ENCODE measurements at places on chromosomes 4 and X.

DNA sequence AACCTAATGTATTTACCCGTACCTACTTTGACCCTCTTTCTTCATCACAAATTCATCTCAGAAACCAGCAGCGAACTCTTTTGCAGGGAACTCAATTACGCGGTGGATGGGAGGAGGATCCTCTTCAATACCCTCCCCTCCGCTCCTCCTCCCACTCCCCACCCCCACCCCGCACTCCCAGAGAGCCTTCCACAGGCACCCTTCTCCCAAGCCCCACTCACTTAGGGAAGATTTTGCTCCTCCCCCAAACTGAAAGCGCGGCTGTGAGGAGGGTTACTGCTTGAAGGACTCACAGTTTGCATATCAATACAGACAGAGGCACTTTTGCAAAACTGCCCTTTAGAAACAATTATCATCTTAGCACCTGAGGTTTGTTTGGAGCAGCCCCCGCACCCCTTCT, 960 bp upstream of the IL1RAPL1 start:
- no peak for DNase-seq

DNA sequence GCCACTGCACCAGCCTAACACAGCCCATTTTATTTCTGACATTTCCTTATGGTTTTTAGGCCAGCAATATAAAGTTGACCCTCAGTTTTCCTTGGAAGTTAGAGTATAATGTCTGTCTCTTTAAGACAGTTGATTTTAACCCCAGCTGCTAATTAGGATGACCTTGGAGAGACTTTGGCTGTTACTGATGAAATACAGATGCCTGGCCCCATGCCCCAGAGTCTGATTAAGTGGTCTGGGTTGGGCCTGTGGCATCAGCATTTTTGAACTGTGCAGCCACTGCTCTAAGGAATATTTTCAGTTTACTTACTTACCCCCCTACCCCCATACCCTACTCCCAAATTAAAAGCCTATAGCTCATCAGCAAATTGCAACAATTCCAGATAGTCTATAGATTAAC, 85.8 kb downstream of the DCLK2 start:
- DNase-seq = no peak

GRCh38 chr4:40482985-40483647, 146.5 kb downstream of the RBM47 start:
- DNase-seq = no peak

DNA sequence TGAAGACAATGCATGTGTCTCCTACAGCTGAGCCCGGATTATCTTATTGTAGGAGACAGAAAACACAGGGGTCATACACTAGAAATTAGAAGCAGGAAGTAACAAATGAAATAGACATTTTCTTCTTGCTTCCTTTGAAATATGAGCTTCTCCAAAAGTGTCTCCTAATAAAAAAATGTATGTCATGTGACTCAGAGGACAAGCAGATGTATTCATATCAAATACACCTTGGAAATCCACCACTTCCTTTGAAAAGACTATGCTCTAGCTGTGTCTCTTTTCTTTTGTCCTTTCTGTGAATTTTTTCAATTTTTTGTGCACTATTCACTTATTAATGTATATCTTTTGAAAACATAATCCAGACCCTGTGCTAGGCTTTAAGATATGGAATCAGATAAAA, 1906.2 kb downstream of the C4orf33 start:
- no peak for DNase-seq

DNA sequence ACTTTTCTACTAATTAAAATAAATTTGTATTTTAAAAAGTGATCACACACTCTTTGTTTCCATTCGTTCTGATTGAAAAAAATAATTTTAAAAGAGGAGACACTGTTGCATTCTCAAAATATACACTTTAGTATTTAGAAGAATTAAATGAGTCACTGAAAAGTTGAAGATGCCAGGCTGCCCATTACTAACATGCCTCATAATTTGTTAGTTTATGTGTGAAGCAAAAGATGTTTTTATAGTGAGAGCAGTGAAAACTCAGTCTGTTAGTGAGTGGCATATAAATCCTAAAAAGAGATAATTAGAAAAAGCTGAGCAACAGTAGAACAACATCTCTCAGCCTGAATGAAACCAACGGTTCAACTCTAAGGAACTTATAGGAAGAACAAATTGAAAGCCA, 143.4 kb downstream of the CDS1 start:
- DNase-seq = no peak

DNA sequence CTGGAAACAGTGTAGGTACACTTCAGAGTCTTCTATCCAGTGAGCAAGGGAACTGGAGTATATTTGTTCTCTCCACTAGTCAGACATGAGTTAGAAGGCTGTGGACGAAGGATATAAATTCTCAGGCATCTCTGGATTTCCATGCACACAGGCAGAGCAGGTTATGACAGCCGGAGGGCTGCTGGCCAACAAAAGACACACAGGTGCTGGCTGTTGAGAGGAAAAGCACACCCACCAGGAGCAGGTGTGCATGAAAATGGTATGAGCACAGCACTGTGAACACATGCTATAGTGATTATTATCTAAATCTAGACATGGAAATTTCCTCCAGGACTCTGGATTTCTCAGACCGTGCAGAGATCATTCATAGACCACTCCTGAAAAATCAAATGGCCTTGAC, 444.7 kb upstream of the RPS6KA3 start:
- DNase-seq = no peak

DNA sequence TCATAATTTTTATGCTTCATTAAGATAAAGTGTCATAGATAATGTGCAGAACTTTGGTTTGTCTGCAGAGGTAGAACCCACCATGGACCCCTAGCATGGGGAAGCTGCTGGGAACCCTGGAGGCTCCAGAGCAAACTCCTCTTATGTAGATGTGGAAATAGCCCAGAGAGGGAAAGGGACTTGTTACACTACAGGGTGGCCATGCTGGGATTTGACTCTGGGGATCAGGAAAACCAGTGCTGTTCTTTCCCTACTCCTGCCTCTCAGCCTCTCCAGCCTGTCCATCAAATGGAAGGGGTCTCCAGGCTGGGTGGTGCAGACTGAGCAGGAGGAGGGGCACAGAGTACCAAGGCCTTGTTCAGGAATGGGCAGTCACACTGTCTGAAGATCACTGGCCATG, 54.2 kb downstream of the MSX1 start:
- no peak for DNase-seq

- no peak for DNase-seq
Observed at GRCh38 chrX:13123857-13124345, 79.5 kb upstream of the FAM9C start.

- DNase-seq = no peak
Observed at GRCh38 chrX:72203421-72203820, 21.9 kb downstream of the PIN4 start.

GRCh38 chr4:139754938-139755337, 89.3 kb downstream of the MGST2 start:
- no peak for DNase-seq

DNA sequence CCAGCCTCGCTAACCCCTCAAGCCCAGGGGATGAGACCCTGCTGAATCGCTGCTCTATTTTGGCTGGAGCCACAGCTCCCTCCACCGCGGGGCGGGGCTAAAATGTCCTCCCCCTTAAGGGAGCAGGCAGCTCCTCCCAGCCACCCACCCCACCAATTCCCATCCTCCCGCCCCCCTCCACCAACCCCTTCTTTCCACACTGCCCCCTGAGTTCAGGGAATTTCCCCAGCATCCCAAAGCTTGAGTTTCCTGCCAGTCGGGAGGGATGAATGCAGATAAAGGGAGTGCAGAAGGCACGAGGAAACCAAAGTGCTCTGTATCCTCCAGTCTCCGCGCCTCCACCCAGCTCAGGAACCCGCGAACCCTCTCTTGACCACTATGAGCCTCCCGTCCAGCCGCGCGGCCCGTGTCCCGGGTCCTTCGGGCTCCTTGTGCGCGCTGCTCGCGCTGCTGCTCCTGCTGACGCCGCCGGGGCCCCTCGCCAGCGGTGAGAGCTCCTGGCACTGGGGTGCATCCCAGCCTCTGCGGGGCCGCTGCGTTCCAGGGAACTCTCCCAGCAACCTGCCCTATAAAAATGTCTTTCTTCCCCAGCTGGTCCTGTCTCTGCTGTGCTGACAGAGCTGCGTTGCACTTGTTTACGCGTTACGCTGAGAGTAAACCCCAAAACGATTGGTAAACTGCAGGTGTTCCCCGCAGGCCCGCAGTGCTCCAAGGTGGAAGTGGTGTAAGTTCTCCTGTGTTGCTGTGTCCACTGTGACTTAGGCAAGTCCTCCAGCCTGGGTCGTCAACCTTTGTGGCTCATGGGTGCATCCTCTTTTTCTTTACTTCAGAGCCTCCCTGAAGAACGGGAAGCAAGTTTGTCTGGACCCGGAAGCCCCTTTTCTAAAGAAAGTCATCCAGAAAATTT, at the start of gene CXCL6:
Gene CXCL6 (plus strand): TSS at position 306 of the 907 bp plus-strand sequence. CDS start 73 bp downstream, at position 379.
- no peak for DNase-seq

DNA sequence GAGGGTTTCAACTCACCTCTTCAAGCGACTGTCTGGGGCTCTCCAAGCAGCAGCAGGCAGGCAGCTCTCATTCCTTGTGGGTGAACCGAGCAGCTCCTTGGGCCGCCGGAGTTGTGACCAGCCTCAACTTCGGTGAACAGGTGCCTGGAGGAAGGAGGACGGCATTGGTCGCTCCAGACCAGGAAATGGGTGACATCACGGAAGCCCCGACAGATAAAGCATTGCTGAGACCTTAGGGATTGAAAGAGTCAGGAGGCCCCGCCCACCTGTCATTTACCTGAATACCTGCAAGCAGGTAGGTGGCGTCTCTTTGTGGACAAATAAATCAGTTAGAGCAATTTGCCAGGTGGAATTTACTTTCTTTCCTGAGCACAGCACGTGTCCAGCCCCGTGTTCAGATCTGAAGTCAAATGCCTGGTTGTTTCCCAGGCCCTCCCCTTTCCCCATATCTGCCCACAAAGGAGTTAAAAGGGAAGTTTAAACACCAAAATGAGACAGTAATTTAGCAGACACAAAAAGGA, at the start of gene LNX1:
Gene LNX1 (minus strand): TSS at position 115 of the 521 bp plus-strand sequence. CDS start 17,484 bp downstream, outside the sequence.
- DNase-seq = peak; percentile 34

- DNase-seq = no peak
Observed at GRCh38 chrX:105221374-105221773, 880 bp upstream of the TEX13A start.

- peak; percentile 55 for DNase-seq
Observed at GRCh38 chr4:140052050-140052449, 101.9 kb downstream of the MAML3 start.

DNA sequence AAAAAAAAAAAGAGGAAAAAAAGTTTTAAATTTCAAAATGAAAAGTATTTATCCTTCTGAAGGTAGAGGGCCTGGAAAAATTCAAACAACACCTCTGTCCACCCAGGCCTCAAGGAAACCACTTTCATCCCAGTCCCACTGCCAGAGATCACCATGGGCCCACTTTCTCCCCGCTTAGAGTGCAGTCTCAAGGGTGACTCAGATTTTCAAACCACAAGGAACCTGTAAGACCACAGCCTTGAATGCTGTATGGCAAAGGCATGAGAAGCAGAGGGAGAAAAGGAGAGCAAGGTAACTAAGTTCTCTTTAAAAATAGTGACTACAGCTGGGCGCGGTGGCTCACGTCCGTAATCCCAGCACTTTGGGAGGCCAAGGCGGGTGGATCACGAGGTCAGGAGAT, 87.9 kb upstream of the PACRGL start:
- DNase-seq = no peak

DNA sequence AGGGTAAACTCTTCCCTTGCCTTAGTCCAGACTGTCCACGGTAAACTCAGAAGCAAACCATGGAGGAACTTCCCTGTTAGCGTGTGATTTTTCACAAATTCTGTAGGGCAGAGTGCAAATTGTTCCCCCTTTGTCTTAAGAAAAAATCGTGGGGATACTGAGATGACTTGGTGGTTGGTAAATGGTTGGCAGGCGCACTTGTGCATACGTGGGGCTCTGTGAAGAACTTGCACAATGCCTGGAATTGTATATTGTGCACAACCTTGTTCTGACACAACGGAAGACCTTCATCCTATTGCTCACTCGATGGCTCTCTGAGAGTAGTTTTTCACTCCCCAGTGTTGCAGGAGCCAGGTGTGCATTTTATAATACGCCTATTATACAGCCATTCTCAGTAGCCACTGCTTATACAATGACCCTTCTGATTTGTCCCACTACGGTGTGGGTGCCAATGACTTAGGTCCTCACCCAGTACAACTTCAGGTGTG, 150.0 kb downstream of the SPRY1 start:
- DNase-seq = no peak

DNA sequence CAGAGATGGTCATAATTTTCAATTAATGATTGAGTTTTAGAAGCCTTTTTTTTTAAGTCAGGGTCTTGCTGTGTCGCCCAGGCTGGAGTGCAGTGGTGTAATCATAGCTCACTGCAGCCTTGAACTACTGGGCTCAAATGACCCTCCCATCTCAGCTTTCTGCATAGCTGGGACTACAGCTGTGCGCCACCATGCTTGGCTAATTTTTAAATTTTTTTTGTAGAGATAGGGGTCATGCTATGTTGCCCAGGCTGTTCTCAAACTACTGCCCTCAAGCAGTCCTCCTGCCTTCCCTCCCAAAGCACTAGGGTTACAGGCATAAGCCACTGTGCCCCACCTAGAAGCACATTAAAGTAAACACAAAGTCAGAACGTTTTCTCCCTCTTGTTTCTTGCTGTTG, 51.7 kb downstream of the HTT-AS start:
- no peak for DNase-seq

DNA sequence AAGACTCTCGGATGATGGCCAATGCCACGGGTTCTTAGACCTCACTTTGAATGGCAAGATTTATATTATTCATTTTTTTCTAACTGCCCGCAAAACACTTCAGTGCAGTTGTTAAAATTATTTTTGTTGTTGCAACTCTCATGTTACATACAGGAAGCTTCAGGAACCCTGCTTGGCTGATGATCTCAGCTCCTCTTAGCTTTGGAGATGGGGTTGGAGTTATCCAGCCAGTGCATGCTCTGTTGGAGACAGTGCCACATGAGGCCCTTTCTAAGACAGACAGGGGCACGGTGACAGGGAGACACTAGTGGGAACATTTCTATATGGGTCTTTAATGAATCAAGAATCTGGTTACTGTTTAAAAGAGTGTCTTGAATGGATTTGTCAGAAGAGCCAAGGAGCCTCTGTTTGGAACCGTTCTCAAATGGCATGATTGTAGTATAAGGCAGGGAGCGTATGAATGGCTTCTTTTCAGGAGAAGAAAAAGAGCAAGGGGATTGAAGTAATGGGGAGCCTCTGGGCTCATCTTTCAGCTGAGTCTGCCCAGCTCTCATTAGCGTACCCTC, 61.9 kb upstream of the ENPP6 start:
- no peak for DNase-seq

GRCh38 chr4:73525611-73526010, 44.1 kb downstream of the AFM start:
- no peak for DNase-seq
